ENCODE measurements at places on chromosomes 1 and 21.

GRCh38 chr1:18546026-18546425 is 65.3 kb downstream of the KLHDC7A start:
- DNase-seq = no peak

DNA sequence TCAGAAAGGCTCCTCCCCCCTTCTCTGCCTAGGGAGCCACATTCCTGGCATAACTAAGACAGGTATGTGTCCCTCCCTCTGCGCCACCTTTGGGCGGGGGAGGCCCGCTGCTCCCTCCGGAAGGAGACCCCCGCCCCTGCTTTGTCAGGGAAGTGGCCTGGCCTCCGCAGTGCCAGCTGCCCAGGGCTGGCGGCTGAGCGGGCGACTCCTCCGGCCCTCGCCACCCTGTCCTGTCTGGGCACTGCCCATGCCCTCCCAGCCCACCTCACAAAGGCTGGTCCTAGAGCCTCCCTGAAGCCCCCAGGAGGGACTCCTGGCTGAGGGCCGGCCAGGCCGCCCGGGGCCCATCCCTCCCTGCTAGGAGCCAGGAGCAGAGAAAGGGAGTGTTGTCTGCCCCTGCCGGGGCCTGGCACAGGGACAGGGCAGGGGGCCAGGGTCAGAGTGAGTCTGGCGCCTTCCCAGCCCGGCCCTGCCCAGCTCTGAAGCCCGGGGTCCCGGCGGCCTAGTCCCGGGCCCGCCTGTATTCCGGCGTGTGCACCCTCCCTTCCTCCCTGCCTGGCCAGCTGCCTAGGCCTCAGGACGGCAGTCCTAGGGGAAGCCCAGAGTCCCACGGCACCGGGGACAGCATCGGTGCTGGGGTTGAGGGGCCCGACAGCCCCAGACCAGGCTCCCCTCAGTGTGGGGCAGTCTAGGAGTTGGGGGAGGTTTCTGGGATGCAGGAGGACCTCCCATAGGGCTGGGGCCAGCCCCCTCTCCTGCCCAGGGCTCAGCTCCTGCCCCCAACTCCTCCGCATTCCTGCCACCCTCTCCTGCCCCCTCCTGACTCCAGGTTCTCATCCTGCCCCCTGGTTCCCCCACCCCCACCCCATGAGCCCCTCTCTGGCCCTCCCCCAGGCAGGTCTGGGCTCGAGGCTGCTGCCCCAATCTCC is 5.1 kb downstream of the AGRN start:
- DNase-seq = peak; percentile 25

- no peak for DNase-seq
Measured at GRCh38 chr1:91381844-91382243, 22.8 kb downstream of the HFM1 start.

GRCh38 chr1:3787745-3788605 is 8.3 kb downstream of the LRRC47 start:
- no peak for DNase-seq

GRCh38 chr21:37342046-37342632 is 24.4 kb upstream of the DYRK1A start:
- no peak for DNase-seq

DNA sequence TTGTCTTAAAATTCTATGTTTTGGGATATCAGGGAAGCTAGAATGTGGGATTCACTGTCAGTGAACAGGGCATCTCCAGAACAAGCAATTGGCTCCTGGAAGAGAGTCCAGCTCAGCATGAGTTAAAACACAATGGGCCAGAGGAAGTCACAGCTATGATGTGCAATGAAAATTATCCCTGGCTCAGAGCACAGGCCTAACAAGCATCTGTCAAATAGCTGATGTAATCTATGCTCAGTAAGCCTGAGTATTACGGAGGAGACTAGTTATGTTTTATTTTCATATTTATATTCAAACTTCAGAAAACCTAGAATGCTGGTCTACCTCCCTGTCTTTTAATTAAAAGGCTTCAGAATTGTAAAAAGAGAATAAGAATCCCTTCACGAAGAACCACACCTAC is 41.6 kb downstream of the PARP1 start:
- DNase-seq = no peak

DNA sequence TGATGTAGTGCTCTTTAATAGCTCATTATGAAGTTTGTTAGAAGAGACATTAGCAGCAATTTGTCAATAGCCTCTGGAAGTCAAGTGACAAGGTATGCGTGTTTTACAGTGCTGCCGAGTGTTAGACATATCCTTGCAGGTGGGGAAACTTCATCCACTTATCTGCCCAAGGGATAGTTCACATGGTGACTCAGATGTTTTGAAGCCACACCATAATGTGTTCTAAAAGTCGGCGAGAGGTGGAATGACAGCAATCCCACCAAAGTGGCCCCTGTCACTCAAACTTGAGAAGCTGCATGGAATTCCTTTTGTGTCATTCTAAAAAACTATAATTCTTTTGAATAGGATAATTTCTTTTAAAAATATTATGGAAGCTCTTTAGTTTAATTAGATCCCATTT is 98.1 kb downstream of the RUNX1 start:
- no peak for DNase-seq

DNA sequence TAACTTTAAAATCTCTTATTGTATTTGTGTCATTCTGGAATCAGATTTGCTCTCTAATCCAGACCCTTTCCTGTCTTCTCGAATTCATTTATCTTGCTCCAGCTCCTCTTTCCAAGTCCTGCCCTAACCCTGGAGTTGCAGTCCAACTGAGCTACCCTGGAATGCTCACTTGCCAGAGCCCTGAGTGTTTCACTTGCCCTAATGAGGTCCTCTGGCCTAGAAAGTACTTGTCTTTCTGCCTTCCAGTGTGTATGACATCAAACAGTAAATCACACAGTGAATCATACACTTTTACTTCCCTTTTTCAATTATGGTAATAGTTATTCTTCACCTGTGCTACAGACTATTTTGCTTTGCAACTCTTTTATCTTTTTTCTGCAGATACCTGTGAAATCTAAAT is 96.9 kb downstream of the NEK7 start:
- DNase-seq = peak; percentile 61

- no peak for DNase-seq
Measured at GRCh38 chr1:40096646-40096976, 441 bp downstream of the PPT1 start.

All from AG10803 (cell line).